ENCODE measurements at places on chromosomes 6 and 20. TPM values are rescaled to one million over a fixed set of nuclear protein-coding genes. Genes with fewer than 3 reads are reported as not detected.

PBOV1 gene
- total RNA-seq = not detected

GRCh38 chr6:48272518-48272917 is 161.5 kb upstream of the PTCHD4 start:
- H3K4me1 ChIP-seq = no peaks in the 10 kb centered on the region
- no peaks in the 10 kb centered on the region for H3K36me3 ChIP-seq
- no peak for DNase-seq
- no peak overlapping the region for H3K27ac ChIP-seq
- no peak overlapping the region for H3K4me3 ChIP-seq

DDO gene
- total RNA-seq = not detected

HLA-DOB gene
- 0.56 TPM for total RNA-seq

TRAPPC3L gene
- total RNA-seq = 0.19 TPM

ZNF831 gene
- total RNA-seq = not detected
